ENCODE measurements at places on chromosomes 3 and 15.

GRCh38 chr3:114892131-114892879 is 254.8 kb downstream of the ZBTB20 start:
- DNase-seq: no peak

DNA sequence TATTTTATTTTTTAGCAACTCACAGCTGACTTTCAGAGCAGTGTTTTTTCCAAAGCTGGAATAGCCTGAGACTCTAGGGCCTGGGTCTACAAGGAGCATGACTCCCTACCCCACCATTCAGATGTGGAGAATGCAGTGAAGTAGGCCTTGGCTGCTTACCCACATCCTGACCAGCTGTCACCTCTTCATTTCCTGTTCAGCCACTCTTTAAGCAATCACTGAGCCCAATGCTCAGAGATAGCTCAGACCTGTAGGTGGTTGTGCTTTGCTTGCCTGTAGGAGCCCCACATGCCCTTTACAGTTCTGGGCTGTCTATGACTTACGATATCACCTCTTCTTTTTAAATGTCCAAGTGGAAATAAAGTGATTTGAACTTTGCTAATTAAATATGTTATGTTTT is 148.1 kb downstream of the NEK11 start:
- DNase-seq: no peak

- no peak for DNase-seq
These were observed 18.6 kb upstream of the SYNM start for GRCh38 chr15:99086327-99086667.

GRCh38 chr3:141945726-141946485 is 69.5 kb downstream of the ATP1B3 start:
- DNase-seq: no peak

DNA sequence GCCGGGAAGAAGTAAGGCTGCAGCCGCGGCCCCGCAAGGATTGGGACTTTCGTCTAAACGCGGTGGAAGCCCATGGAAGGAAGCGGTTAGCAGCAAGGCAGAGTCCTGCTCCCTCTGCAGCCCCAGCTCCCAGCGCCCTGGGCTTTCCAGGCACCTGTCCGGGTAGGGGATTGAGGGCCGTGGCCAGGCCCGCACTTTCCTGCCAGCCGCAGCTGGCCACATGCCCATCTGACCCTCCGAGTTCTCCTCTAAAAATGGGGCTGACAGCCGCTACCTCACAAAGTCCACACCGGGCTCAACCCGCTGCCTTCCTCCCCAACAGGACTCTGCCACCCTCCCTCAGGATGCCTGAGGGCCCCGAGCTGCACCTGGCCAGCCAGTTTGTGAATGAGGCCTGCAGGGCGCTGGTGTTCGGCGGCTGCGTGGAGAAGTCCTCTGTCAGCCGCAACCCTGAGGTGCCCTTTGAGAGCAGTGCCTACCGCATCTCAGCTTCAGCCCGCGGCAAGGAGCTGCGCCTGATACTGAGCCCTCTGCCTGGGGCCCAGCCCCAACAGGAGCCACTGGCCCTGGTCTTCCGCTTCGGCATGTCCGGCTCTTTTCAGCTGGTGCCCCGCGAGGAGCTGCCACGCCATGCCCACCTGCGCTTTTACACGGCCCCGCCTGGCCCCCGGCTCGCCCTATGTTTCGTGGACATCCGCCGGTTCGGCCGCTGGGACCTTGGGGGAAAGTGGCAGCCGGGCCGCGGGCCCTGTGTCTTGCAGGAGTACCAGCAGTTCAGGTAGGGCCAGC is 1.9 kb downstream of the NEIL1 start:
- DNase-seq: no peak

GRCh38 chr3:99684644-99685043 is 46.2 kb downstream of the COL8A1 start:
- no peak for DNase-seq

GRCh38 chr3:150739877-150740645 is 22.9 kb downstream of the SIAH2 start:
- no peak for DNase-seq

GRCh38 chr3:100216713-100217112 is 44.1 kb upstream of the TBC1D23 start:
- no peak for DNase-seq
